Testis (tissue), 5 donors: ENCODE measurements at places on chromosomes 2 and 18.

GRCh38 chr2:189298038-189298437 is 118.5 kb upstream of the COL5A2 start:
- H3K4me1 ChIP-seq: no peaks in the 10 kb centered on the region
- no peak overlapping the region for H3K4me3 ChIP-seq
- no peaks in the 10 kb centered on the region for H3K27me3 ChIP-seq
- no peak for DNase-seq
- H3K36me3 ChIP-seq: no peaks in the 10 kb centered on the region

DNA sequence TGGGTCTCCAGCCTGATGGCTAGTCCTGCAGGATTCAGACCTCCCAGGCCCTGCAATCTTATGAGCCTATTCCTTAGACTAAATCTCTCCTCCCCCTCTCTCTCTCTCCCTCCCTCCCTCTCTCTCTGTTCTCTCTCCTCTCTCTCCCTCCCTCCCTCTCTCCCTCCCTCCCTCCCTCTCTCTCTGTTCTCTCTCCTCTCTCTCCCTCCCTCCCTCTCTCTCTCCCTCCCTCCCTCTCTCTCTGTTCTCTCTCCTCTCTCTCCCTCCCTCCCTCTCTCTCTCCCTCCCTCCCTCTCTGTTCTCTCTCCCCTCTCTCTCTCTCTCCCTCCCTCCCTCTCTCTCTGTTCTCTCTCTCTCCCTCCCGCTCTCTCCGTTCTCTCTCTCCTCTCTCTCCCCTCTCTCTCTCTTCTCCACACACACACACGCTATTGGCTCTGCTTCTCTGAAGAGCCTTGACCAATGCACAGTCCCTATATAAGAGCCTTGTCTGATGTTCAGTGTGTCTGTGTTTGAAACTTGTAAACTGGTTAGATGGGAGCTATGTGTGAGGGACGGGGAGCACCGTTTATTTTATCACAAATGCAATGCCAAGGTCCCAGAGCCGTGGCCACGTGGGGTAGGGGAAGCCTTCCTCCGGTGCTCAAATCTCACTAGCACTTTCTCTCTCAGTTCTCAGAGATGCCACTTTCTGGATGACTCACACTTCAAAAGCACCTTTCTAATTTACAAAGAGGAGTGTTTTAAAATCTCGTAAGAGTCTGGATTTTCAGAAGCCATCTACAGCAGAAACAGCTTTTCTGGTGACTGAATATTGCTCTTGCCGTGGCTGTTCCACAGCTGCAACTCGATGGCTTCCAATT is 9.4 kb upstream of the PRLH start:
- H3K27me3 ChIP-seq: no peaks in the 10 kb centered on the region
- no peaks in the 10 kb centered on the region for H3K36me3 ChIP-seq
- H3K4me3 ChIP-seq: no peak overlapping the region
- no peak overlapping the region for H3K27ac ChIP-seq
- DNase-seq: no peak

DNA sequence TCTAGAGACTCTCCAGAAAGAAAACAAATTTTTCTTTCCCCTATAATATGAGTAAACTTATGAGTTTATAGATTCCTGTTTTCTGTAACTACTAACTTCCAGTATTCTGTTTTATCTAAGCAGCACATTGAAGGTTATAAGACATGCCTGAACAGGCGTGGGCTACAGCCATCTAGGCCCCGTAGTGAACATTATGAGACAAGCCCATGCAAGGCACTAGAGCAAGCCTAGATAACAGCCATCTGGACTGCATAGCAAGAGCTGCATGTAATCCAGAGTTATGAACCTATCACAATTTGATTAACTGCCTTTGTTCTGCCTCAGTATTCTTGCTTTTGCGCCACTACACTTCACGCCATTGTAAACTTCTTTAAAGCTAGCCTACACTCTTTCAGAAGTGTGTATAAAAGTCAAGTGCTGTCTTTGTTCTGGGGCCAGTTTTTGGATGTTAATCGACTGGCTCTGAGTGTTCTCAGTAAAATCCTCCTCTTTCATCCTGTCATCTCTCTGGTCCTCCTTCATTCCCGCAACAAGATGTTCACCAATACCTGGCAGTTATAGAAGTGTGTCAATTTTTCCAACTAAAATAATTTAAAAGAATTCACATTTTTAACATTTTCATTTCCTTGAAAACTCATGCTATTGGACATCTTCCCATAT is 3.0 kb upstream of the SULT1C3 start:
- no peaks in the 10 kb centered on the region for H3K4me1 ChIP-seq
- no peaks in the 10 kb centered on the region for H3K27me3 ChIP-seq
- no peaks in the 10 kb centered on the region for H3K36me3 ChIP-seq
- no peak overlapping the region for H3K4me3 ChIP-seq
- no peak overlapping the region for H3K27ac ChIP-seq

- no peak overlapping the region for H3K4me3 ChIP-seq
- H3K27me3 ChIP-seq: no peaks in the 10 kb centered on the region
- no peak for DNase-seq
- H3K36me3 ChIP-seq: no peaks in the 10 kb centered on the region
- no peak overlapping the region for H3K27ac ChIP-seq
These were observed 79.3 kb upstream of the SCN7A start for GRCh38 chr2:166573391-166573790.

GRCh38 chr2:134463699-134464022 is 209.8 kb downstream of the MGAT5 start:
- no peaks in the 10 kb centered on the region for H3K36me3 ChIP-seq
- no peaks in the 10 kb centered on the region for H3K4me1 ChIP-seq
- no peak overlapping the region for H3K27ac ChIP-seq
- no peak overlapping the region for H3K4me3 ChIP-seq
- no peaks in the 10 kb centered on the region for H3K27me3 ChIP-seq

DNA sequence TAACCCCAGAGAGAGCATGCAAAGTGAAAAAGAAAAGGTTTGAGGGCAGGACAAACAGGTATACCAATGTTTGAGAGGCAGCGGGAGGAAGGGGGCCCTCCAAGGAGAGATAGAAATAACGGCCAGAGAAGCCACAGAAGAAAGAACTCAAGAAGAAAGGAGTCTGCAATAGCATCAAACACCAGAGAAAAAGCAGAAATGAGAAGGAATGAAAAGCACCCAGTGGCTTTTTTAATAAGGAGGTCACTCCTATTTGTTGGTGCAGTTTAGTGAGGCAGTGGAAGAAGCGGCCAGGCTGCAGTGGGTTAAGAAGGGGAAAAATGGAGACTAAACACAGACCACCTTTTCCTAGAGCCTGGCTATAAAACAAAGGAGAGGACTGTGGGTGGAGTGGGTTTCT is 177.2 kb downstream of the THADA start:
- no peak overlapping the region for H3K27ac ChIP-seq
- no peaks in the 10 kb centered on the region for H3K36me3 ChIP-seq
- DNase-seq: no peak

DNA sequence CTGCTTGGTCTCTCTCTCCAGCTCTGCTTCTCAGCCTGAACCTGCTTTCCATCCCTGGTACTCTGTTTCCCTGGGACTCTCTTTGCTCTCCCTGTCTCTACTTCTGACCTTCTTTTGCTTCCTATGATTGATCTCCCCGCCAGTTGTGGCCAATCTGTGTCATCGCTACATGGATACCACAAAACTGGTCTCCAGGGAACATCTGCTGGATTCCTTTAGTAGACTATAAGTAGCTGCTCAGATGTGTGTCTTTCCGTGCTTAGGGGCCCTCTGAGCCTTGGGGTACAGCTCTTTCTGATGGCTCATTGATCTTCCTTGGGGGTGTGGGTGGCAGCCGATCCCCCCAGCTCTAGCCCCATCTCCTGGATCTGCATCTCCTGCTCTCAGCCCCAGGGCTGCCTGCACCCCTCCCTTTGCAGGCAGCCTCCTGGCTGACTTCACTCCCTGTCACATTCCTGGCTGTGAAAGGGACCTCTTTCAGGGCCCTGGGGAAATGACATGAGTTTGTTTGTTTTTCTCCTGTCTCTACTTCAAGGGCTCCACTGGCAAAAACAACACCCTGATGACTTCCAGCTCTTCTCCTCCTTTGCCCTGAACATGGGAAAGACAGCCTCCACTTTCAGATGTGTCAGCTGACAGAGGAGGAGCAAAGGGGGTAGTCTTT is 333.7 kb downstream of the CYP26B1 start:
- DNase-seq: no peak
- H3K27me3 ChIP-seq: no peaks in the 10 kb centered on the region
- peaks cover 31% of the 10 kb centered on the region for H3K4me1 ChIP-seq
- H3K4me3 ChIP-seq: no peak overlapping the region
- no peaks in the 10 kb centered on the region for H3K36me3 ChIP-seq
- H3K27ac ChIP-seq: no peak overlapping the region

DNA sequence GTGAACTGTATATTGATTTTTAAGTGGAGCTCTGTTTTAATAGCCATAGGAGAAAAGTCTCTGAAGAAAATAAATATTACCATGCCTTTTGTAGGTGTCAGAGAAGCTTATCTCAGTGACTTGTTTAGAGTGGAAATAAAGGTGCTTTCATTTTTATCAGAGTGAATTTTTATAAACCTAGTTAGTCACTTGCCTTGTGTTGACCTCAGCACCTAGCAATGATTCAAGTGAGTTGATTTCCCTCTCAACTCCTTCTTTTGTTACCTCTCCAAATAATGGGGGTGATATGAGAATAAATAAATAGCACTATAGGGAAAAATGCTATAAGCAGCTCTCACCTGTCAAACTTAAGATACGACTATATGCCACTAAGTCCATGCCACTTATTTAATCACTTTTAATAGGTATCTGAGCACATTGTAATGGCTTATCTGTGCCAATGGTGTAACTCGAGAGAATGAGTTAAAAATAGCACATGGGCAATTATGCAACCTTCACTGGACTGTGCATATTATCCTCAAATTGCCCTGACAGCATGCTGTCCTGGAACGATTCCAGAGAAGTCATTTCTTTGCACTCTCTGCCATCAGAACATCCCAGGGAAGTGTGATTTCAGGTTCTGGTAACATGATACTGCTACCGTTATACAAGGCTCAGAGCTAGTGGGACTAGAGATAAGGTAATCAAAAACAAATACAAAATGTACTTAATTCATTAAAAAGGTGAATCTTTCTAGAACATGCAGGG is 290.8 kb downstream of the CCDC85A start:
- H3K27me3 ChIP-seq: no peaks in the 10 kb centered on the region
- H3K4me1 ChIP-seq: no peaks in the 10 kb centered on the region
- no peak overlapping the region for H3K4me3 ChIP-seq
- H3K36me3 ChIP-seq: no peaks in the 10 kb centered on the region

- DNase-seq: no peak
- H3K27ac ChIP-seq: no peak overlapping the region
- no peaks in the 10 kb centered on the region for H3K36me3 ChIP-seq
- H3K4me1 ChIP-seq: no peaks in the 10 kb centered on the region
These were observed 334.7 kb upstream of the CHAC2 start for GRCh38 chr2:53432936-53433335.

DNA sequence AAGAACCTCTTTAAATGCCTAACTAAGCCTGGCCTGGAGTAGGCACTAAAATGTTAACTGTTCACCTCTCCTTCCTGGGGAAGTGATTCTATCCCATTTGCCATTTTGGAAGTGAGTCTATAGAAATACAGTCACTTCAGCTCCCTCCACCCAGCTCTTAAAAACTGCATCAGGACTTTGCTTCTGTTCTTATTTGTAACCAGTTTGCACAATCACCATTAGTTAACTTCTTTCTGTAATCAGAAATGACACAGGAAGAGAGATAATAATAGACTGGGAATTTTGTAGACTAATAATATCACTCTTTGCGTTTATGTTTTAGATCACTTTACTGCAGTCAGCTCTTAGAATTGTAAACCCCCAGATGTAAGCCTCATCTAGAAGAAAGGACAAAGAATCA is 16.0 kb upstream of the MARCO start:
- H3K4me1 ChIP-seq: no peaks in the 10 kb centered on the region
- H3K4me3 ChIP-seq: no peak overlapping the region
- H3K36me3 ChIP-seq: no peaks in the 10 kb centered on the region
- H3K27ac ChIP-seq: no peak overlapping the region
- no peak for DNase-seq
- no peaks in the 10 kb centered on the region for H3K27me3 ChIP-seq
